Hematopoietic multipotent progenitor cell treated with erythropoietin and hydrocortisone succinate and interleukin-3 and kit ligand, for 17 days (in vitro differentiated cells): ENCODE measurements at places on chromosomes 12 and 14.

GRCh38 chr14:33781236-33781635 lies 169.6 kb downstream of the EGLN3 start:
- DNase-seq: no peak

DNA sequence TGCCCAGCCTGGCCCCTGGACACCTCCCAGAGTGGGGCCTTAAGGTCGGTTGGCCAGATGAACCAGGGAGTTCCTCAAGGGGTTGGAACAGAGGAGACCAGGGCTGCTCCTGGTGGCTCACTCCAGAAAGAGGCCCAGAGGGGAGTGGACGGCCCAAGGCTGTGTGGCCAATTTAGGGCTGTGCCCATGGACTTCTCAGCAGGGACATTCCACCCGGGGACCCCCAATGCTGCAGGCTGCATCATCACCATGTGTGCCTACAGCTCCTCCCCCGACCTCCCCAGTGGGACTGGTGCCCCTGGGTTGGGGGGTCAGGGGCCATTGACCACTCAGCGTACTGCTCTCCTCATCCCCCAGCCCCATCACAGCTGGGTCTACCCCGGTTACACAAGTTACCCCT lies 17.6 kb upstream of the CYP46A1 start:
- no peak for DNase-seq

DNA sequence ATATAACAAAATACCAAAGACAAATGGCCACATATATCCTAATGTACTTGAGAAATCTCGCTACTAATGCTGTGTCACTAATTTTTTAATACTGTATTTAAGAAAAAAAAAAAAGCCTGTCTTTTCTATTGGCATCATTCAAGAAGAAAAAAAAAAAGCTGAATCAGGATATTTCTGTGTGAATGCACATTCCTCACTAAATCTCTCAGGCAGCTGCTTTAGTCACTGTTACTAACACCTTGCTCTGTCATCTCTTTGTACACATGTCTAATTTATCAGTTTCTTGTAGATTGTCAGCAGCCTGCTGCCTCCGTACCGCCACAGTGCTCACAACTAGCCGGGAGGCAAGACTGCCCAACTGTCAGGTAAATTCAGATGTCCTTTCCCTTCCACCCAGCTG lies 32.0 kb upstream of the FGD4 start:
- no peak for DNase-seq

- DNase-seq: no peak
Measured at GRCh38 chr14:104705340-104706047, 16.1 kb downstream of the INF2 start.

DNA sequence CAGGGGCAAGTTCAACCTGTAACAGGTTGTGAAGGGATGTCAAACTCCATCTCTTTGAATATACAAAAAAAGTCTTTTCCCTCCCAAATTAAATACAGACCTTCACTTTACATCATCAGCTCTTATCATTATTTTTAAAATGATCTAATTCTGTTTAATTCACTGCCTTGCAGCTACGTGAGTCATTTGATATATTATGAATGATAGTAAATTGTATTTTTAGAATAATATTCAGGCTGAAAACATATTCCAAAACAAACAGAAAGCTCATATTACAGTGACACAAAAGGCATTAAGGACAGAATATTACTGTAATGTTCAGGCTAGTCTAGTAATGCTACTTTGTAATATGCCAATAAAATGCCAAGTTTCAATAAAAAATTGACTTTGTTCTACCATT lies 53.3 kb downstream of the BCAT1 start:
- DNase-seq: no peak

- no peak for DNase-seq
Measured at GRCh38 chr12:132448463-132448820, 41.5 kb upstream of the FBRSL1 start.

DNA sequence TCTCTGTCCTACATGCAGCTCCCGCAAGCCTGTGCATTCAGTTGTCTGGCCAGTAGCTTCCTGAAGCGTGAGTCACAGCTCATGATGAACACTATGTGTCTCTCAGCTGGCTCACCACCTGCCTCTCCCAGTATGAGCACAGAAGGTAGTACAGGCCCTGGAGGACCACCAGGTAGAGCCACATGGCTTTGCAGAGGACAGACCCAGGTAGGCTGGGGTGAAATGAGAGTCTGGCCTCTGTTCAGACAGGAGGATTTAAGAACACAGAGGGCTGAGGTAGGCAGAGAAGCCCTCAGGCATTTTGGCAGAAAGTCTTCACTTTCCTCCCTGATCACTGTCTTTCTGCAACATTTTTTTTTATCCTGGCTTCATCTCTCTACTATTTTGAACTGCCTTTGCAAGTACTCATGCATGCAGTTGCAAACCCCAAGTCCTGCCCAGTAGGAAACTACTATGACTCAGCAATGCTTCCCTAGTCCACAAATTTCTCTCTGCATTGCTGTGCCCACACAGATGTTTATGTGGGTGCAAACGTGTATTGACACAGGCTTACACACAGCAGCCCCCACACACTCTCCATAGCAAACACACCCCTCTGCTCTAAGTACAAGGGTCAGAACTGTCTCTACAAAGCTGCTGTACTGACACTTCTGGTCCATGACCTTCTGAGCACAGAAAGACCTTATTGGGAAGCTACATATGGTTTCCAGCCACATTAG lies 7.2 kb upstream of the SDR9C7 start:
- no peak for DNase-seq

GRCh38 chr12:76830436-76830835 lies 48.4 kb downstream of the CSRP2 start:
- DNase-seq: no peak

GRCh38 chr12:80242321-80242720 lies 143.0 kb downstream of the OTOGL start:
- no peak for DNase-seq

GRCh38 chr14:104090071-104090748 lies 4.7 kb downstream of the ASPG start:
- no peak for DNase-seq

- no peak for DNase-seq
Measured at GRCh38 chr12:4240161-4240783, 33.3 kb upstream of the CCND2 start.

DNA sequence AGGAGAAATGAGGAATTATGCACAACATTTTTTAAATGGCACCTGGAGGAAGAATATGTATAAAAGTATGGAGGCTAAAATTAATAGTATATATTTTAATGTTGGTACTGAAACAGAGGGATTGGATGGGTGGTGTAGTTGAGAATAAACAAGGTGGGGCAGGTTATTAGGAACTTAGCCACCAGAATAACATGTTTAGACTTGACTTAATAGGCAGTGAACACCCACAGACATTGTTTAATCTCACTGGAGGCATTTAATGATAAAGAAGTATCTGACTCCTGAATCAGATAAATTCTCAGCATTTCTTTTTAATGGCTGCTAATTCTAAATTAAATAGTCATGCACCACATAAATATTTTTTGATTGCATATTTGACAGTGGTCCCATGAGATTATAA lies 139.7 kb downstream of the CNTN1 start:
- DNase-seq: no peak

GRCh38 chr14:39812532-39813320 lies 380.5 kb upstream of the FBXO33 start:
- DNase-seq: no peak

GRCh38 chr12:101570047-101570446 lies 24.7 kb upstream of the MYBPC1 start:
- DNase-seq: no peak

GRCh38 chr12:132253698-132254480 lies 75.5 kb downstream of the GALNT9 start:
- DNase-seq: no peak

GRCh38 chr14:22465201-22465840 lies 123.7 kb downstream of the DAD1 start:
- DNase-seq: no peak

GRCh38 chr12:1737652-1738286 lies 46.9 kb downstream of the ADIPOR2 start:
- DNase-seq: no peak

- no peak for DNase-seq
Measured at GRCh38 chr12:38282886-38283285, 33.7 kb upstream of the ALG10B start.

GRCh38 chr14:58765843-58766242 lies 128.1 kb downstream of the DACT1 start:
- no peak for DNase-seq

GRCh38 chr12:115517913-115518312 lies 759.6 kb downstream of the MED13L start:
- DNase-seq: no peak

GRCh38 chr12:101803978-101804377 lies 26.8 kb downstream of the GNPTAB start:
- no peak for DNase-seq

DNA sequence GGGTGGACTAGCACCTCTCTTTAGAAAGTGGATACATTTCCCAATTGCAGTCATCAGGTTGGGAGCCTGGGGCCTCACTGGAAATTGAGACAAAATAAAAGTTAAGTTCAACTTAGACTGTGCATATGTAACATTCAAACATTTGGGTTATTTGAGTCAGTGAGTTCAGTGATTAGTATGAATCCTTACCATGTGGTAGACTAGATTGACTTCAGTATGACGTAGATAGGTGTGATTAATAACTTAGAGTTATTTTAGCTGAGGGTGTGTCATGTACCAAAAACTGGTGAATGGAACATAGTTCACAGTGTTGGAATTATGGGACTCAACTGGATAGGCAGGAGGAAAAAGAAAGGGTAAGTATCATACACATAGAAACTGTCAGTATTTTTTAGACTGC lies 8.0 kb upstream of the SSTR1 start:
- no peak for DNase-seq

GRCh38 chr12:10052193-10052913 lies 21.9 kb downstream of the CLEC9A start:
- no peak for DNase-seq

DNA sequence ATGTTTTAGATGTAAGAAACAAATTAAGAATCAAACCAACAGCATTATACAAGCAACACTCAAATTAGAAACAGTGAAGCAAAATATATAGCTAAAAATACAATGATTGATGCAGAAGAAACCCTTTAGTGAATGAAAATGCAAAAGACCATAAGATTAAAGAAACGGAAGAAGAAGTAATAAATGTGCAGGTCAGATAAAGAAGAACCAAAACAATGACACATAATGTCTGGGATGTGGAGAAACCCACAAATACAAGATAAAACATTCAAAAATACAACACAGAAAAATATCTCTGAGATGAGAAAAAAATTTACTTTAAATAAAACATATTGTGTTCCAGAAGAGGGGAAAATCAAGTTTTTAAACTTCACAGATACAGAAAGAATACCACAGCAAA lies 73.4 kb upstream of the AVPR1A start:
- no peak for DNase-seq

DNA sequence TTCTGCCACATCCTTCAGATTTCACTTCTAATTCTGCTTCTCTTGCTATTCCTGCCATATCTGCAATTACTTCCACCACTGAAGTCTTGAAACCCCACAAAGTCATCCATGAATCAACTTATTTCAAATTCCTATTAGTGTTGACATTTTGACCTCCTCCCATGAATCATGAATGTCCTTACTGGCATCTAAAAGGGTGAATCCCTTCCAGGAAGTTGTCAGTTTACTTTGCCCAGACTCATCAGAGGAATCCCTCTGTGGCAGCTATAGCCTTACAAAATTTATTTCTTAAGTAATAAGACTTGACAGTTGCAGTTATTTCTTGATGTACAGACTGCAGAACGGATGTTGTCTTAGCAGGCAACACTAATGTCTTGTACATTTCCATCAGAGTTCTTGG lies 162.9 kb downstream of the PCNX1 start:
- DNase-seq: no peak

- no peak for DNase-seq
Measured at GRCh38 chr12:50102646-50103309, 1.0 kb upstream of the GPD1 start.

GRCh38 chr14:77329872-77330271 lies 9.0 kb downstream of the GSTZ1 start:
- DNase-seq: no peak

GRCh38 chr14:65312859-65313258 lies 99.7 kb upstream of the FUT8 start:
- DNase-seq: no peak

DNA sequence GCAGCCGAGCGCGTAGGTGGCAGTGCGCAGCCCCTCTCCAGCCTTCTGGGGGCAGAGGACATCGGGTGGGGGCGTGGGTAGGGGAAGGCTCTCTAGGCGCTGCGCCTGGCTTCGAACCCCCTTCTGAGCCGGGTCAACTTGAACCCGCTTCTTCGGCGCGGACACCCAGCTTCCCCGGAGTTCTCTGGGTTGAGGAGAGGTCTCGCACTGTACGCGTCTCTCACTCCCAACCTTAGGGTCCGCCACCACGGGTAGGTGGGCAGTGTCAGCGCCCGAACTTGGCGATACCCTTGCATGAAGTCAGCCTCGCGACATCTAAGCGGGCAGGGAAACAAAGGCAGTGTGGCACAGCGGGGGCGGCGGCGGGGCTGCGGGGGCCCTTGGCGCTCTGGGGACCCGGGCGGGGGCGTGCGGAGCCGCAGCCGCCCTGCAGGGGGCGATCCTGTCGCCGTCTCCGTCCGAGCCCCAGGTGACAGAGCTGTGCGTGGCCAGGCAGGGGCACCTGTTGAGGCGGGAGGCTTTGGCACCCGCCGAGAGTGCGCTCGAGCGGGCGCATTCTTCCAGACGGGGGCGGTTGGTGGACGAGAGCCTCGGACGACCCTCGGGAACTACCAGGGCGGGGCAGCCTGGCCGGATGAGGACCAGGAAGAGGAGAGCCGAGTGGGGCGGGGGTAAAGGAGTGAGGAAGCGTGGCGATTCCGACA lies 1.1 kb downstream of the GALNT16 start:
- DNase-seq: no peak

GRCh38 chr12:11408096-11408495 lies 12.7 kb upstream of the PRB2 start:
- no peak for DNase-seq

DNA sequence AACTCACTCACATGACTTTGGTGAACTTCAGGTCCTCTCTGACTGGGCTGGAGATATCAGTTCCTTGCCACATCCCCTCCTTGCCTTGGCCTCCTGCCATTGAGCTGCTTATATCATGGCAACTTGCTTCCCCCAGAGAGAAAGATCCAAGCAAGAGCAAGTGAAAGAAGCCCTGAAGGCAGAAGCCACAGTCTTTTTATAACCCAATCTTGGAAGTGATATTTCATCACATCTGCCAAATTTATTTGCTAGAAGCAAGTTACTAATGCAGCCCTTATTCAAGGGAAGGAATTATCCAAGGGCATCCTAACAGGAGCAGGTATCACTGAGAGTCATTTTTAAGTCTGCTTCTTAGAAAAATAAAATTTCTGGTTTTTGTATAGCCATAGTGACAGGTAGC lies 127.8 kb downstream of the SLC38A4 start:
- DNase-seq: no peak

- DNase-seq: no peak
Measured at GRCh38 chr12:66335746-66336145, 33.5 kb downstream of the HELB start.

GRCh38 chr12:26032719-26033241 lies 74.3 kb downstream of the RASSF8 start:
- DNase-seq: no peak
